ENCODE measurements at places on chromosomes 2 and 18. TPM values are rescaled to one million over a fixed set of nuclear protein-coding genes. Genes with fewer than 3 reads are reported as not detected.

DNA sequence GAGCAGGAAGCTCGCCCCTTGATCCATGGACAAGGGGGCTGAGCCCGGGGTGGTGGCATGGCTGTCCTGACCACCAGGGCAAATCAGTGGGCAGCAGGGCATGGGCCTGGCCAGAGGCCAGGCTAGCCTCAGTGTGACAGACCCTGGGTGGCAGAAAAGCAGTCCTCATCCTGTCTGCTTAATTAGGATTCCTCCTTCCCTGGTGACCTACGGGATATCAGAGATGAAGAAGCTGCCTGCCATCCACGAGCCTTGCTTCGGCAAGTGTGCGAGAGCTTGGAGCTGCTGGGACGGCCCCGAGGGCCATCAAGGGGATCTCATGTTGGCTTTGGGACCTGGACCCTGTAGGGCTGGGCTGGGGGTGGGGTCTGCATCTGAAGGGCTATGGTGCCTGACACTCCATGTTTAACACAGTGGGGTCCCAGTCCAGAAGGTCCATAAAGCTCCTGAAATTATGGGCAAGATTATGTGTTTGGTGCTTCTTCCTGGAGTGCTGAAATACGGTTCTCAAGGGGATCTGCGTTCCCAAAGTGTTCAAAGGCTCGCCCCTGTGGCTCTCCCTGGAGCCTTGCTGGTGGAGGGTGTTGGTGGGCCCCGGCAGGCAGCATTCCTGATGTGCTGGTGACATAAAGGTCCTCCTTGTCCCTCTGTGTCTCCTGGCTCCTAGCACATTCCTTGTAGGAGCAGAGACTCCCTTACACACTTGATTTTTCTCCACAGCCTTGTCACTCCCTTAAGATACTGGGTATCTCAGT lies 52.6 kb downstream of the KCNIP3 start:
- DNase-seq: peak; percentile 48

DNA sequence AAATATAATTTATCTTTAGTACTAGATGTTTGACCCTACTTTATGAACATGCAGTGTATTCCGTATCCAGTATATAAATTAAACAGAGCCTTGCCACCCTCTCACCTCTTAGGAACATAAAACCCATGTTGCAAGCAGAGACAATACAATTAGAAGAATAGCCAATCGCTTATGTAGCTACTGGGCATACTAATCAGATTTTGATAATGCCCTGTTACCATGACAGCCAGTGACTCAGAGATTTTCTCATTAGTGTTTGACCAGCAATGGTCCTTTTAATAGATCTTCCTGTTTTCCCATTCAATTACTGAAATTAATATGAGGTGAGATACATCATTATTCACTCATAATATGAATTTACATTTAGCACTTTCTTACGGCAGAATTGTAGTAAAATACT lies 547.3 kb upstream of the VWC2L start:
- DNase-seq: no peak

- DNase-seq: no peak
These were observed 277.6 kb downstream of the ZEB2 start for GRCh38 chr2:144242311-144242710.

GRCh38 chr18:75088622-75089211 lies 120.2 kb downstream of the PTGR3 start:
- peak; percentile 59 for DNase-seq

DNA sequence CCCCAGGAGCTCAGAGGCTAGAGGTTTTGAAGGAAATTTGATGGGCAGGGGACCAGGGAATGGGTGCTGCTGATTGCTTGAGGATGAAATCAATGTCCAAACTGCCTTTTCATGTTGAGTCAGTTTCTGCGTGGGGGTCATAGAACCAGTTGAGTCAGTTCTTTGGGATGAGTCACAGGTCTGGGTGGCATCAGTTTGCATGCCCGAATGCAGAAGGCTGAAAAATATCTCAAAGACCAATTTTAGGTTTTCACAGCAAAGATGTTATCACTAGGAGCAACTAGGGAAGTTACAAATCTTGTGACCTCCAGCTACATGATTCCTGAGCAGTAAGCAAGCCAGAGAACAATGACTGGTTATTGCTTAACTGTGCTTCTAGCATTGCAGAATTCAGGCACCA lies 1135.1 kb upstream of the CRIM1 start:
- no peak for DNase-seq

GRCh38 chr2:217256251-217256650 lies 396.4 kb upstream of the TNP1 start:
- no peak for DNase-seq

- DNase-seq: no peak
These were observed 888.0 kb upstream of the CHAC2 start for GRCh38 chr2:52879561-52879960.

DNA sequence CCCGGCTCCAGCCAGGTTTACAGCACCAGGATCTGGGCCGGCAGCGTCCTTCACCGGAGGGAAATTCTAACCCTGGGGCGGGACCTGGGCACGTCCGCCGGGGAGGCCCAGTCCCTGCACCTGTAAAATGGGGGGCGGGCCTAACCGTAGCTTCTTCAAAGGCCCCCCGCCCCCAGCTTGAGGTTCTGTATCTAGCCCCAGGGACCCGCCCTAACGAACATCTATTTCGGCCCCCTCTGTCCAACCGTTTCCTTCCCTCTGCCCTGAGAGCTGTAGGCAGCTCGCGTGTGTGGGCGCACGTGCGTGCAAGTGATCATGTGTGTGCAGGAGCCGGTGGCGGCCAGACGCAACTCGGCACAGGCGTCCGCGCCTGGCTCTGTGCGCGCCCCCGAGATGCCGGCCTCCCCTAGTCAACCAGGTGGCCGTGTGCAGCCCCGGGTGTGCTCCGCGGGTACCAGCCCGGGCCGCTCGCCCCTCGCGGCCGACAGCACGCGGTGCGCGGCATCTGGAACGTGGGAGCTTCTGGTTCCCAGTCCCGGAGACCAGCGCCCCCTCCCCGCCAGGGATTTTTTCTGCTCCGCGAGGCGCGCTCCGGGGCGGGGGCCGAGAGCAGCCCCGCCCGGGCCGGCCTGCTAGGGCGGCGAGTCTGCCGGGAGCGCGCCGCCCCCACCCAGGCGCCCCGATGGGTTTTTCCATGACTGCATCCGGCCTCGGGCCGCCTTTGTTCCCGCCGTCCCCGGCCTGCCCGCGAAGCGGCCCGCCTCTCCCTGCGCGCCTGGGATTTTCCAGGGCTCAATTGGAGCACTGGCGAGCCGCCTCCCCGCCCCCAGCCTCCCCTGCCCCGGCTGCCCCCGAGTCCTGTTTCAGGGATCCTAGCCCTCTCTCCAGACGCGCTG lies 21.2 kb downstream of the TEX44 start:
- DNase-seq: peak; percentile 92

- no peak for DNase-seq
These were observed 59.9 kb upstream of the PEX13 start for GRCh38 chr2:60957643-60958042.

DNA sequence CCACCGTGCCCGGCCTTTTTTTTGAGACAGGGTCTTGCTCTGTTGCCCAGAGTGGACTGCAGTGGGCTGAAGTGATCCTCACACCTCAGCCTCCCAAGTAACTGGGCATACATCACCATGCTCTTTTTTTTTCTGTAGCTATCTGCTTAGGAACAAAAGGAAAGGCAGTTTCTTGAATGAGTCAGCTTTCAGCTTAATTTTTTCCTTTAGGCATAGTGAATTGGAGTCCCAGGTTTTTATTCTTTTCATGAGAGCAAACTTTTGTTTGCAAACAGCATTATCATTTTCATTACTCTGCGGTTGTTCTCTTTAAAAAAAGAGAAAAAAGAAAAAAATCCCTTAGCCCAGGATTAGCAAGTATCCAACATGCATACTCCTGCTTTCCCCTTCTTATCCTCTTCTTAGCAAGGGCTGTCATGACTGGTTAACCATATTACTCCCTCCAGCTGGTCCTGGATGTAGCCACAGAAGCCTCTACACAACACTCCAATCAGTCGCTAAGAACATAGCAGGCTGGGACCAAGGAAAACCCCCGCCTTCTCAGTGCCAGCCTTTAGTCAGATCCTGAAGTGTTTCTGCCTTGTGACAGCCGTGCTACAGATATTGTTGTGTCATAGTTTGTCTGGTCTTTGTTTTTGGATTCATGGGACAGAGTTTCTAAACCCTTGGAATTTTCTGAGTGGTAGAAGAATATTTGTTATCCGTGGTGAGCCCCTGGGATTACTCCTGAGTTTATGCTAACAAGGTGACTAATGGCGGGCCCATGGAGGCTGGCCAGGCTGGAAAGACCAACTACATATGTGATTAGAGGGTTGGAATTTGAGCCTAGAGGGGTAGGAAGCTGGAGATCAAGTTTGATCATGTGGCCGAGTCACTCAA lies 23.3 kb upstream of the ST3GAL5 start:
- DNase-seq: no peak

DNA sequence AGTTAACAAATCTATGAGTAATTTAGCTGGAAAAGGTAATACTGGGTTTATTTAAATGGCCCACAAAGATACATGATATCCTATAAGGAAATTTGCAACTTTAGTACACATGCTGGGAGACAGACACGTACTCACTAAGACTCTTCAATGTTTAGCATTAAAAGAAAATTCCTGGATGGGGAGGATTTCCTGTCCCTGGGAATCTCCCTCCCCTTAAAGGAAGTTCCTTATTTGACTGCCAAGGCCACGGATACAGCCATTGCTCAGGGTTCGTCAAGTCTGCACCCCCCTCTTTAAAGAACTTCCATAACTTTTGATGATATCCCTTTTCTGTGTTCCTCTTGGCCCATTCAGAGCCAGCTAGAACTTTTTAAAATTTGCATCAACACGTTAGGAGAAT lies 267.6 kb downstream of the CD226 start:
- no peak for DNase-seq

GRCh38 chr18:59453468-59453961 lies 94.5 kb upstream of the LMAN1 start:
- no peak for DNase-seq

- no peak for DNase-seq
These were observed 330.4 kb downstream of the LPIN1 start for GRCh38 chr2:12076810-12077209.

DNA sequence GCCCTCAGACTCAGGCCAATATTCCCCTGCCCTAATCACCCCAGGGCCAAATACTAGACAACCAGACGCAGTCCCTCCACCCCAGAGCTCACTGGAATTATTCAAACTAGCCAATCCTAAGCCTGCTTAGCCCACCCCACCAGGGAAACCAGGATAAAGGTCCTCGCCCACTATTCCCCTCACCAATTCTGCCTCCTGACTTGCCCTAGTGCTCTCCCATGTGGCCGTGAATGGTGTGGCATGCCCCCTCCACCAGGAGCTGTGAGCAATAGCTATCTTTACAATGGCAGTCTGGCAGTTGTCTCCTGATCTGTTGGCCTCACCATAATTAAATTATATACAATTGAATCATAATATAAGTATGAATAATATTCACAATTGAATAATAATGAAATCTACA lies 42.3 kb downstream of the FAM124B start:
- DNase-seq: no peak

DNA sequence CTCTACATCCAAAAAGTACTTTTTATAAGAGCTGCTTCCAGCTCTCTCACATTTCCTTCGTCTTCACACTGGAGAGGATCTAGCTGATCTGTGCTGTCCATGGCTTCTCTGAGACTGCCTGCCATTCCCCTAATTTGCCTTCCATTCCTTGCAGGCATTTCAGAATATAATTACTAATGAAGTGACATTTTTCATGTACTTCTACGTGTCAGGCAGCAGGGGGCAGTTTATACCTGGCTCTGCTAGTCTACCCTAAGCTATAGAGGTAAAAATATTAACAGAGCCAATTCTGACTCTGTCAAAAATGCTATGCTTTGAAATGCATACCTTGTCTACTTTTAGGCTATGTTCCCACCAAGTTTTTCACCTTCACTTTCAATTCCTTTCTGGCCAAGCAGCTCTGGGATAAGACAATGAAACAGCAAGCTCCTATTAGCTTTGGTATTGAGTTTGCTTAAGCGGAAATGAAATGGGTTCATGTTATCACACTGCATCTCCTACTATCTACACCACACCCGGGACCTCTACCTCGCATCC lies 81.9 kb downstream of the MEP1B start:
- no peak for DNase-seq

DNA sequence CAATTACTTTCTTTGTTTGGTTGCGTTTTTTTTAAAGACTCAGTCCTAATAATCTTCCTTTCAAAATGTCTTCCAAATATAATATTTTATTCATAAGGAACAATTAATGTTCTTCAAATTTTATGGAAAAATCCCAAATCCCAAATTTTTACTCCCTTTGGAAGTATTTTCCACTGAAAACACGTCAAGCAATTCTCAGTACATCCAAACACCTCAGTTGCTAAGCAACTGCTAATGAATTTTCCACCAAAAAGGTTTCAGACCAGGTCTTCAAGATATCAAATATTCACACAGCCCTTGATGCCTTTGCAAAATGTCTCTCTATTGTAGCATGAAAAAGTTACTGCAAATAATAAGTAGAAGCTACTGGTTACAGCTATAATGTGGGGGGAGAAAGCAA lies 140.1 kb downstream of the DSEL start:
- DNase-seq: no peak

DNA sequence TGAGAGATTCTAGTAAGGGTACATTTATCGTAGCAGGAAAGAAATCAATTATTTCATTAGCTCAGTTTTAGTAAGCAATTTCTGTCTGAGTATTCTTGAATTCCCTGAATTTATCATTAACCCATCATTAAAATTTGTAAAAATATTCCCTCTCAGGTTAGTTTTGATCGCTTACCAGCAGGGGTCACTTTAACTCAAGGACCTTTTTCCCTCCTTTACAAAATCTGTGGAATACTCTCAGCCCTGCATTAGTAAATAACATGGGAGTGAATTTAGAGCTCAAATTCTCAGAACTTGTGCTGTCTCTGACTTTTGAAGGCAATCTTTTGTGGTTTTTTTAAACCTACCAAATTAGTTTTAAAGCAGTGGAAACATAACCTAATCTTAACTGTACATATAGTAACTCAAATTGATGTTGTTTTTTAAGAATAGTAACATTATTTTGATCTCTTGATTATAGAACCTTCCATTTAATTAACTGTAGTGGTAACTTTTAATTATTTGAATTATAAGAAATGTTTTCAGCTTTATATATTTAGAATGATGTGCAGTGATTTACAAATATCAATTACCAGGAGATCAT lies 97.2 kb downstream of the AGPS start:
- DNase-seq: no peak

- DNase-seq: no peak
These were observed 56.8 kb downstream of the BIN1 start for GRCh38 chr2:127049927-127050802.

GRCh38 chr2:108268001-108268400 lies 20.7 kb upstream of the SULT1C2 start:
- no peak for DNase-seq

- no peak for DNase-seq
These were observed 206.5 kb upstream of the TCF4 start for GRCh38 chr18:55794288-55795052.

- no peak for DNase-seq
These were observed 28.9 kb upstream of the CNOT11 start for GRCh38 chr2:101223814-101224231.

GRCh38 chr2:46831869-46832265 lies 83.7 kb downstream of the MCFD2 start:
- DNase-seq: no peak

- DNase-seq: no peak
These were observed 44.5 kb upstream of the DAPL1 start for GRCh38 chr2:158750458-158751125.

The PSME4 gene
- total RNA-seq: 59.0 TPM

The STPG4 gene
- not detected for total RNA-seq

The IGFBP2 gene
- 121 TPM for total RNA-seq

The GPR35 gene
- 3.6 TPM for total RNA-seq

The IL36G gene
- total RNA-seq: not detected

The CARF gene
- total RNA-seq: 6.7 TPM

The STK16 gene
- 34.2 TPM for total RNA-seq

The QPCT gene
- 15.8 TPM for total RNA-seq

The TUBA4B gene
- not detected for total RNA-seq

The CCDC195 gene
- total RNA-seq: not detected

Data from type B pancreatic cell (in vitro differentiated cells).